Esophagus muscularis mucosa (tissue), 4 donors: ENCODE measurements at places on chromosomes 3 and 15. TPM values are rescaled to one million over a fixed set of nuclear protein-coding genes. Genes with fewer than 3 reads are reported as not detected.

Gene ACTRT3
- 4.2 TPM for total RNA-seq

DNA sequence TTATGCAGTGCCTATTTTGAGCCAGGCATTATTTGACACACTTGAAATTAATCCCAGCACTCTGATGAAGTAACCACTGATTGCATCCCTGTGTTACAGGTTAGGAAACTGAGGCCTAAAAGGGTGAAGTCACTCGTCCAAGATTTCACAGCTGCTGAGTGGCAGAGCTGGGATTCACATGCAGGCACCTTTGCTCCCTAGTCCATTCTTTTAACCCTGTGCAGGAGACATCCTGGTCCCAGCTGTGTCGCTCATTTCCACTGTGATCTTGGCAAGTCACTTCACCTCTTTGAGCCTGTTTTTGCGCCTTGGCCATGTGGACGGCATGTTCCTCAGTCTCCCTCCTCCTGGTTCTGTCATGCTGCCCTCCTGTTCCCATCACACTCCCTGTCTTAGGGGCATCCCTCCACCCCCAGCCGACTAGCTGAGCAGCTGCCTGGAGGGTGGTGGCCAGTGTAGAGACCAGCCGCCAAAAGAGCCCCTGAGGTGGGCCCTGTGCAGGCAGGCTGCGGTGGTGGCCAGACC lies 70.6 kb downstream of the SMAD6 start:
- no peak for DNase-seq

GRCh38 chr3:97967966-97968365 lies 4.3 kb downstream of the RIOX2 start:
- no peak for DNase-seq

Gene TMEM108
- 12.1 TPM for total RNA-seq

DNA sequence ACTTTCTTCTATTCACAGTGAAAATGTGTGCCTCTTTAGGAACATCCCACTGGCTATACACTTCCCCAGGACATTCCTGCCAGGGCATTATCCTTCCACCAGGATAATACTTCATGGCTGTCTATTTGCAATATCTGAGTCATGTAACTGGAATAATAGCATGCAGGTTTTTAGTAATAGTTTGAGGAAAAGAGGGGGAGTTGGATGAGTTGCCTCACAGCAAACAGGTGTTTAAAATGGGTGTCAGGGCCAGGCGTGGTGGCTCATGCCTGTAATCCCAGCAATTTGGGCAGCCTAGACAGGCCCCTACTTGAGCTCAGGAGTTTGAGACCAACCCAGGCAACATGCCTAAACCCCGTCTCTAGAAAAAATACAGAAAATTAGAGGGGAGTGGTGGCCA lies 585.9 kb downstream of the DIPK2A start:
- DNase-seq: no peak

- DNase-seq: no peak
These were observed 15.1 kb downstream of the KNG1 start for GRCh38 chr3:186732169-186732766.

DNA sequence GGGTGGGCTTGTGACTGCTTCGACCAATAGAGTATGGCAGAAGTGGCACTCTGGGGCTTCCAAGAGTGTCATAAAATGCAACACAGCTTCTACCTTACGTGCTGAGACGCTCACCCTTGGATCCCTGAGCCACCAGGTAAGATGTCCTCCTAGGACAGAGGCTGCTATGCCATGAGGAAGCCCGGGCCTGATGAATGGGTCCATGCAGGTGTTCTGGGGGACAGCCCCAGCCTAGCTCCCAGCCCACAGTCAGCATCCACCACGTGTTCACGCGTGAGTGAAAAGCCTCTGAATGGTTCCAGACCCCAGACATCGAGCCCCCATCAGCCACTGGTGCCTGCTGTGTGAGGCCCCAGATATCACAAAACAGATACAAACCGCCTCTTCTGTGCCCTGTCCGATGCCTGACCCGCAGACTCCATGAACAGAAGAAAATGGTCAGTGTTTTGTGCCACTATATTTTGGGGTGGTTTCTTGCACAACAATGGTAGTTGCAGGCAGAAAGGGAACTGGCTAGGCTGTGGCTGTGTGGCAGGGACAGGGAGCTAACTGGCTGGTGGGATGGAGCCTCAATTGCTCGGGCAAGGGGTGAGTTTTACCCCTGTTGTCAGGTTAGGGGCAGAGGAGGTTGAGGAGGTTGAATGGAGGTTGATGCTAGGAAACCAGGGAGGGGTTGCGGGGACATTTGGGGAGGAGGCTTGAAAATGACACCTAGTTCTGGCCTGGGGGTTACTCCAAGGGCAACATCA lies 92.2 kb downstream of the LINGO1 start:
- DNase-seq: no peak

Gene PLIN1
- total RNA-seq: 0.99 TPM

Gene BCL2A1
- total RNA-seq: not detected

DNA sequence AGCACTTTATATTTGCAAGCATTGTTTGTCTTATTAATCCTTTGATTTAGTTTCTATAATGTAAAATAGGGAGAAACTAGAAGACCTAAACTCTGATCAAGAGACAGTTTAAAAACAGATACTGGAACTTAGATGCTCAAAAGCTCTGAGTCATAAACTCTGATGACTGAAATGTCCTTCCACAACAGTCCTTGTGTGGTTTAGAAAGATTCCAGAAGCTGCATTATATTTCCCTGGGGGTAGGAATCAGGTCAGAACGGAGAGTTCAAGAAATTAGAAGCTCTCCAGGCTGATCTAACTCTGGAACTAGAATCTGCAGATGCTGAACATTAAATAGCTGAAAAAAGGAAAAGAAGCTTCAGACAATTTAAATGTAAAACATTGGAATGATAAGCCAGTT lies 18.3 kb upstream of the ONECUT1 start:
- no peak for DNase-seq

DNA sequence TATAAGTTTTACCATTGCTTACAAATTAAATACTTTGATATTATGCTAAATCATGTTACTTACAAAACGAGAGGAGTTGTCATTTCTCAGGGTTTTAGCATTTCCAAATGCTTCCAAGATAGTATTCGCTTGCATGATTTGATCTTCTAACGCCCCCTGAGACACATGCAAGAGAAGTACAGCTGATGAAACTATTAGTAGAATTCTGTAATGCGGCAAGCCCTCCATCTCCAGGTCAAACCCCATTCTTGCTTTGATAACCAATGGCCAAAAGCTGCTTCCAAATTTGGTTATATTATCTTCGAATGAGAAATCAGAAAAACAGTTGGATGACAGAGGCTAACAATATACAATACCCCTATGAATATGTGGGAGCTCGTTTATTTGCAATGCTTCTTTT lies 14.7 kb downstream of the MYH15 start:
- no peak for DNase-seq

DNA sequence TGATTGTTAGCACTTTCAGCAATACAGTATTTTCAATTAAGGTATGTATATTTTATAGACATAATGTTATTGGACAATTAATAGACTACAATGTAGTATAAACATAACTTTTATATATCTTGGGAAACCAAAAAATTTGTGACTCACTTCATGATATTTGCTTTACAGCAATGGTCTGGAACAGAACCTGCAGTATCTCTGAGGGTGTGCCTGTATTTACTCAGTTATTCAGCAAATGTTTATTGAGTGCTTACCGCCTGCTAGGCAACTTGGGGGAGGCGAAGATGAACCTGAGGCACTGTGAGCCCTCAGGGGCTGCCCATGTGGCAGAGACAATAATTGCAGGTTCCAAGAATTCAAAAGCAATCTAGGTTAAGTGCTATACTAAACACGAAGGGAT lies 144.8 kb downstream of the GABRB3 start:
- DNase-seq: no peak

DNA sequence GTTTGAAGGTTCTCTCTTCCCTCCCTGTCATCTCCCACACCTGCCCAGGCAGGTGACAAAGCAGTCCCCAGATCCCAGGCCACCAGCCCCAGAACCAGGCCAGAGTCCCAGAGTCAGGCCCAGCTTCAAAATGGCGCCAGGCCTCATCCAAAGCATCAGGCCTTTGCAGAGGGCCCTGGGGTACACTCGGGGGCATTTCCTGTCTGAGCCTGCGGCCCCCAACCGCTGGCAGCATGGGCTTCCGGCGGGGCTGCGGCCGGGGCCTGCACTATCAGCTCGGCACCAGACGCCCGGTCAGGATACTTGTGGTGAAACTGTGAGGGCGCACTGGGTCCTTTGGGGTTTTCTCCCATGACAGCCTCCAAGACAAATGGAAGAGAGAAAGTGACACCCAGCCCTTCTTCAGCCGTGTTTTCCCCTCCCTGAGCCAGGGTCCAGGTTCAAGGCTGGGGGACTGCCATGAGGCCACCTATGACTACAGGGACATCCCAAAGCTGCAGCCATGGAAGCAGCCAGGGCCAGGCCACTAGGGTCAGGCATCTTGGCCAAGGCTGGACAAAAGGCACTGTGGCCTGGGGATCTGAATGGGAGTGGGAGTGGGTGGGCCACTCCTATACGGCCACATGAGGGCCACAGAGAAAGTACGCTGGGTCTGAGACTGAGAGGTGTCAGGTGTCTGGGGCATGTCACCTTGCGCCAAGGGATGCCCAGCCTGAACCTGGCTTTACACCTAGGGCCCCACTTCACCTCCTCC lies 33.9 kb downstream of the RPN1 start:
- DNase-seq: no peak

Gene ACKR4
- total RNA-seq: 0.84 TPM

DNA sequence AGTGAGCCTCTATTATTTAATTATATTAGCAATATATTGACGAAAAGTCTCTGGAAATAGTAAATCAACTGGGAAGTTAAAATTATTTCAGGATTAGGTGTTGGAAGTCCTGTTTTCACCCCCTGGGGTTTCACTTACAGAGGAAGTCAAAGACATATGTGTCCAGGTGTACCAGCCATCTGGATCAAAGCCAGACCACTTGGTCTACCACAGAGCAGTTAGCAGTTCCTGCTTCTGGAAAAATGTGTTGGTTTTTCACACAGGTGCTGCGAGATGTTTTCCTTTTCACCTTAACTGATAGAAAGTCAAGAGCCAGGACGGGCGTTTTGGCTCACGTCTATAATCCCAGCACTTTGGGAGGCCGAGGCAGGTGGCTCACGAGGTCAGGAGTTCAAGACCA lies 13.1 kb downstream of the MME start:
- no peak for DNase-seq

- DNase-seq: no peak
These were observed 78.8 kb upstream of the BOC start for GRCh38 chr3:113132571-113132996.

Gene BFSP2
- not detected for total RNA-seq

DNA sequence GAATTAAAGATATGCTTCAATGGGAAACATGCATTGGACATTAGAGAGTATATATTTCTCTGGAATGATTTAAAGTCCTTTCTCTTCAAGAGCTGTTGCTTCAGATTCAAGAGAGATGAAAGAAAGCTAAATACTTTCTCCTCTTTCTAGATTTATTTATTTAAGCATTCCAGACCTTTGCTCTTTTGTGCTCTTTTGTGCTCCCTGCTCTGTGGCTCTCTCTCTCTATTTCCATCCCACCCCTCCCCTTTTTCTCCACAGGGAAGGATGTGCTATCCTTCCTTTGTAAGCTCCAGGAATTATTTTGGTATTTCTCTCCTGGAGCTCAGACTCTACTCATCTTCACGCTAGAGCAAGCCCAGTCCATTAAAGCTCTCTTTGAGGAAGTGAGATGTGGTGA lies 871.9 kb upstream of the GBE1 start:
- no peak for DNase-seq

- DNase-seq: no peak
These were observed 167.1 kb downstream of the NFKBIZ start for GRCh38 chr3:102016417-102016816.

Gene ADAMTS17
- total RNA-seq: 6.6 TPM

Gene LSMEM2
- total RNA-seq: not detected

Gene PCOLCE2
- total RNA-seq: 55.5 TPM

Gene FOXB1
- not detected for total RNA-seq

Gene MAP6D1
- total RNA-seq: 0.42 TPM

DNA sequence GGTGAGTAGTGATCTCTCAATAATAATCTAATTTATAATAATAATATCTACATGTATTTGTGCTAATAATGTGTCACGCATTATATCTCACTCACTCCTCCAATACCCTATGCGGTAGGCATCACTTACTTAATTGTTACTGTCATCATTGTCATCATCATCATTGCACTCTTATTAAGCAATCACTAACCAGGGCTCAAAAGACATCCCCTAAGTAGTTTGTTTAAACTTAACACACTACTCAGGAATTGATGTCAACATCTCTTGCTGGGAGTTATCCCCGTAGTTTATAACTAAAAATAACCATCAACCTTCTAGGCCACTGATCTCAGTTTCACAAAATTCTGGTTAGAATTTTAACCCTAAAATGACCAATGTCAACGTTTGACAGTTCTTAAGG lies 56.8 kb upstream of the ICE2 start:
- DNase-seq: no peak

DNA sequence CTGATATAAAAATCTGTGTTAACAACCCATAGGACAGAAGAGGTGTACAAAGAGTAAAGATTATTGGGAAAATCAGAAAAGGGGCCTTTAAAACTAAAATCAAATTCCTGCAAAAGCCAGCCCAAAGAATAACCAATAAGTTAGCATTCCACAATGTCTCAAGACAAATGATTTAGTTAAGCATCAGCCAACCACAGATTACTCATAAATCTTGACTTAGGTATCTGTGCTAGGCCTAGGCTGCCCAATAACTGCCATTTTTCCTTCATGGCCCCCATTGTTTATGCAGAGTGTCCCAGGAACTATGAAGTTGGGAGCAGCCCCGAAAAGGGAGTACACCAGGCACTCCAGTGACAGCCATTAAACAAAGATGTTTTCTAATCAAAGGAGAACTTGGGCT lies 7.4 kb downstream of the TRANK1 start:
- DNase-seq: no peak

DNA sequence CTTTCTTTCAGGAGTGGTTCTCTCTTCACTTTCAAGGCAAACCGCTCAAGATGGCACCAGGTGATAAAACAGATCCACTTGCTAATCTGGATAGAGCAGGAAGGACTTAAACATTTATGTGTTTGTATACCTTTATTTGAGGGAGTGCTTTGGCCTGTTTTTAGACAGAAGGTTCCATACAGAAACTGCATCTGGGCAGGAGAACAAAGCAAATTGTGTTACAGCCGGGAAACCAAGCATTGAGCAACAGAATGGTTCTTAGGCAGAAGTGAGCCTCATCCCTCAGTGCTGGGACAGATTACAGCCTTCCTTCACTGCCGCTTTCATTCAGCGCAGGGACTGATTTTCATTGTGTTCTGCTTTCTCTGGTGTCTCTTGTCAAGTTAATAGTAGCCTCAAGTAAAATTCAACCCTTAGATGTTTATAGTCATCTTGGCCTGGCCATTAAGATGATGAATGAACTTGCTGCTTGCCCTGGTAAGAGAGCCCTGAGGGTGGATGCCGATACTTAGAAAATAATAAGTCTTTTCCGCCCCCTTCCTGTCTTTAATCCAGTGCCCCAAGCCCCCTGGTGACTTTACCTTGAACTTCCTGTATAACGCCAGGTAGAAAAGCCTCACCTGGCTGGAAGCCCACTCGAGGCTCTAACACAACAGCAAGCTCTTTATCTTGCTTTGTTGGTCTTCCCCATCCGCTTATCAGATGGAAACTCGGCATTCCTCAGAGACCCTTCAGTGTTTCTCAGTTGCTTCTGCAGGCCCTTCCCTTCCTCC lies 168.0 kb upstream of the CTDSPL start:
- DNase-seq: no peak

GRCh38 chr3:125552401-125552800 lies 32.4 kb upstream of the SNX4 start:
- no peak for DNase-seq

- DNase-seq: no peak
These were observed 733.0 kb upstream of the DPPA4 start for GRCh38 chr3:110070161-110070916.

GRCh38 chr3:27591312-27592210 lies 107.4 kb upstream of the SLC4A7 start:
- DNase-seq: no peak

GRCh38 chr3:99559196-99559595 lies 79.2 kb upstream of the COL8A1 start:
- no peak for DNase-seq

Gene COL8A1
- total RNA-seq: 90.1 TPM
